ENCODE measurements at places on chromosomes 6 and 20.

- no peak for DNase-seq
Observed at GRCh38 chr6:6891125-6891721, 216.5 kb upstream of the RREB1 start.

DNA sequence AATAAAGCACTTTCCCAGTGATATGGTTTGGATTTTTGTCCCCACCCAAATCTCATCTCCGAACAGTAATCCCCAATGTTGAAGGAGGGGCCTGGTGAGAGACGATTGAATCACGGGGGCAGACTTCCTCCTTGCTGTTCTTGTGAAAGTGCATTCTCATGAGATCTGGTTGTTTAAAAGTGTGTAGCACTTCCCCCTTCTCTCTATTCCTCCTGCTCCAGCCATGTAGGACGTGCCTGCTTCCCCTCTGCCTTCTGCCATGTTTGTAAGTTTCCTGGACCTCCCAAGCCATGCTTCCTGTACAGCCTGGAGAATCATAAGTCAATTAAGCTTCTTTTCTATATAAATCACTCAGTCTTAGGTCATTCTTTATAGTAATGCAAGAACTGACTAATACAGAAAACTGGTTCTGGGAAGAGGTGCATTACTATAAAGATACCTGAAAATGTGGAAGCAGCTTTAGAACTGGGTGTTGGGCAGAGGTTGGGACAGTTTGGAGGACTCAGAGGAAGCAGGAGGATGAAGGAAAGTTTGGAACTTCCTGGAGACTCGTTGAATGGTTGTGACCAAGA, 7.4 kb downstream of the EPM2A start:
- no peak for DNase-seq

GRCh38 chr6:157070403-157071107, 252.8 kb downstream of the TMEM242 start:
- DNase-seq, result no peak

GRCh38 chr6:112485120-112485826, 138.1 kb downstream of the RFPL4B start:
- no peak for DNase-seq

GRCh38 chr6:24996269-24996836, 60.6 kb upstream of the RIPOR2 start:
- DNase-seq, result no peak

- DNase-seq, result no peak
Observed at GRCh38 chr6:136525586-136526195, 24.5 kb downstream of the MAP7 start.

DNA sequence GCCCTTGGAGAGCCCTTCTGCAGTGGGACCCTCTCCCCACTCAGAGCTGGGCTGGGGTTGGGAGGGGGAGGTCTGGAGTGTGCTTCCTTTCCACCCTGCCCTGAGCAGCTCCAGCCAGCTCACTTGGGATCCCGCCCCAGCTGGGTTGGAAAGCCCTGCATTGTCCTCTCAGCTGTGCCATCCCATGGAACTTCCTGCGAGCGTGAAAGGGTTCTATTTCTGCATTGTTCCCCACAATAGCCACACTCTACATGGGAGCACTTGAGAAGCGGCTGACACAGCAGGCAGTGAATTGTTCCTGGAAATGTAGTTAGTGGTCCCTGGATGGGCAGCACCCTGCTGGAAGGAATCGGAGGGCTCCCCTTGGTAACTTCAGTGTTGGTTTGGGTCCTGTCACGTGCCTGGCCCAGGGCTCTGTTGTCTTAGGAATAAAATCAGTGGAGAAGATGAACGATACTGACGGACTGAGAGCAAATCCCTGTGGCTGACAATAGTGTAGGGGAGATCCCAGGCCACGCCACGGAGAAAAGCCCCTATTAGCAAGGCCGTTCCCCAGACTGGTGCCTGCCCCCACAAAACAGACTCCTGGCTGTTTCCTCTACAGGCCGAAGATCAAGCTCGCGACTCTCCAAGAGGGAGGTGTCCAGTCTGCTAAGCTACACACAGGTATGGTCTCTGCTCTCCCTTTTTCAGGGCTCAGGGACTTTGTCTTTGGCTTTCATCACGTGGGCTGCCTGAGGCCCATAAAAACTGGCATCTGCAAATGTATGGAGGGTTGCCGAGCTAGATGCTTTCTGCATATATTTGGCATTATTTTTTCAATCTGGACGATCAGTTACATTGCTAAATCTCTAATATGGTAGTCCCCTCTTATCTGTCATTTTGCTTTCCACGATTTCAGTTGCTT, 18.8 kb downstream of the DNMT3B start:
- DNase-seq, result no peak

DNA sequence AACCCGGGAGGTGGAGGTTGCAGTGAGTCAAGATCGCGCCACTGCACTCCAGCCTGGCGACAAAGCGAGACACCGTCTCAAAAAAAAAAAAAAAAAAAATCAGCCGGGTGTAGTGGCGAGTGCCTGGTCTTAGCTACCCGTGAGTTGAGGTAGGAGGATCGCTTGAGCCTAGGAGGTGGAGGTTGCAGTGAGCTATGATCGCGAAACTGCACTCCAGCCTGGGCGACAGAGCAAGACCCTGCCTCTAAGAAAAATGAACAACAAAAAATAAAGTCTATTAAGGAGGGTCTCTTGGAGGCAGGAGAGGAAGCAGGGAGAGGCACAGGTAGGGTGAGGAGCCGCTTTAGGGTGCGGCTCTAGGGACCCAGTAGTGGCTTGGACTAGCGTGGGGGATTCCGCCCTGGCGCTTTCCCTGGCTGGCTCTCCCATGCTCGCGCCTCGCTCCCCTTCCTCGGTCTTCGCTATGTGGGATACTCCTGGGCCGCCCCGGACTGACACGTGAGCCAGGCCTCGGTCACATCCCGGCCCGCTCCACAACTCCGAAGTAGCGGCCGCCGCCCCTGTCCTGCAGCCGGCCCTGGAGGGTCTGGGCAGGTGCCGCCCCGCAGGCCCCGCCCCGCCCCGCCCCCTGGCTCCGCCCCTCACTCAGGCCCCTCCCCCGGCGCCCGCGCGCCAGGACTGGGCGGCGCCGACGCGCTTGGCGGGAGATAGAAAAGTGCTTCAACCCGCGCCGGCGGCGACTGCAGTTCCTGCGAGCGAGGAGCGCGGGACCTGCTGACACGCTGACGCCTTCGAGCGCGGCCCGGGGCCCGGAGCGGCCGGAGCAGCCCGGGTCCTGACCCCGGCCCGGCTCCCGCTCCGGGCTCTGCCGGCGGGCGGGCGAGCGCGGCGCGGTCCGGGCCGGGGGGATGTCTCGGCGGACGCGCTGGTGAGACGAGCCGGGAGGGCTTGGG, at the start of gene MYBL2:
Gene MYBL2 (plus strand): TSS at position 739 of the 953 bp plus-strand sequence. CDS start 170 bp downstream, at position 909.
- peak; percentile 49 for DNase-seq

DNA sequence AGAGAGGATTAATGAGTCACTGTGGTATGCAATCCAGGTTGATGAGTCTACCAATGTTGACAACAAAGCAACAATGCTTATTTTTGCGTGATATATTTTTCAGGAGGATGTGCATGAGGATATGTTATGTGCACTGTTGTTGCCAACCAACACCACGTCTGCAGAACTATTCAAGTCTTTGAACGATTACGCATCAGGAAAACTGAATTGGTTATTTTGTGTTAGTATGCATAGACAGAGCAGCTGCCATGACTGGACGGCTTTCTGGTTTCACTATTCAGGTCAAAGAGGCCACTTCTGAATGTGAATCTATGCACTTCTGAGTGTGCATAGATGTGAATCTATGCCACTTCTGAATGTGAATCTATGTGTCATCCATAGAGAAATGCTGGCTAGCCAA, 134.0 kb upstream of the GRIK2 start:
- no peak for DNase-seq

- no peak for DNase-seq
Observed at GRCh38 chr6:33018904-33019303, 9.5 kb upstream of the HLA-DOA start.

DNA sequence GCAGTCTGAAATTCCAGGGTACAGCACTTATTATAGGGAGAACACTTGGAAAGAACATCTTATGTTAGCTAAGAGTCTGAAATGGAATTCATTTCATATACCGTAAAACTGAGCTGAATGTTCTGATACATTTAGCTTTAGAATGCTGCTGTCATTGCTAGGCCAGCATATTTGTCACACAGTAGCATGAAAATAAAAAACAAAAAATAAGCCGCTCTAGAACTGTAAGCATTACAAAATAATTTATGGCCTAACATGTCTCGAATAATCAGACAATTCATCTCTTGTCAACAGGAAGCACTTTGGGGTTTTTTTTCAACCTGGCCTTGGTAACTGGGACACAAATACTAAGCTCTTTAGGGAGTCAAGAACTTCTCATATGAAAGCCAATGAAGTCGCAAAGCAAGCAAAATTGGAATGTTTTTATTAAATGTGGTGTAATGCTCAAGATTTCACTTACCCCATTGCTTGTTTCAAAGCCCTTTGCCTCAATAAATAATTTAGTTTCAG, 115.7 kb downstream of the PHACTR1 start:
- no peak for DNase-seq

DNA sequence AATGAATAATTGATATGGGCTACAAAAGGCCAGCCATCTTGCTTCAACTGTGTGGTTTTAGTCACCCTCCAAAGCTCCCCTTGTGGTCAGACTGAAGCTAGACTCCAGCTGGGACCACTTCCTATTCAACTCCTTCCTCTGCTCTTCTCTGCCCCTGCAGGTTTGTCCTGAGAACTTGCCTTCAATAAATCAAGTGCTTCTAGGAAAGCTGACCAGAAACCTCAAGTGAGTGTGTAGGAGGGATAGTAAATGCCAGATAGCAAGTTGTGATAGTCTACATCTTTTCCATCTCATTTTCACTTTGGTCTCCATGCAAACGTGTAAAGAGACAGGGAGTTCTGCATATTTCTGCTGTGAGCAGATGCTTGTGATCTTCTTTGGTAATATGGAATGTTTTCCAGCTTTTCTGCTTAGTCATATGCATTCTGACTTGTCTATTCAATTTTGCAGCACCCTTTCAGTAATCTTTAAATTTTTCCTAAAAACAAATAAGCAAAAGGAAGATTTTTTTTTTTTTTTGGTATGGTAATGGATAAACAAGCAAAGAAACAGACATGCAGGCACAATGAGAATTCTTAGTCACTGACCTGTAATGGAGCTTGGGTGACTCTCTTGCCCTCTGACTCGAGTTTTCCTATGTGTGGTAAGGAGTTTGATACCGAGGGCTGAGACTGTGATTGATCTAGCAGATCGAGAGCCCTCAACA, 201.3 kb upstream of the BTBD3 start:
- DNase-seq, result no peak

DNA sequence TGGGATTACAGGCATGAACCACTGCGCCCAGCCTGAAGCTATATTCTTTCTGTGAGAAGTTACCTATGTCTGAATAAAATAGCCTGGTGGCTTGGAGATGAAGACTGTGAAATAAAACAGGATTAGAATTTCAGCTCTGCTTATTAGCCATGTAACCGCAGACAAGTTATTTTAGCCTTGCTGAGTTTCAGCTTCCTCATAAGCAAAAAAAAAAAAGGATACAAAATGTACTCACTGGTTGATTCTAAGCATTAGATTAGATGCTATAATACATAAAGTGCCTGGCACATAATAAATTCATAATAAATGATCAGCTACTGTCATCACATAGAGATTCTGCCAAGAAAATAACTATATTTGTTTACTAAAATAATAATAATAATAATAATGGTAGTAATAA, 98.8 kb downstream of the EPB41L2 start:
- no peak for DNase-seq

- no peak for DNase-seq
Observed at GRCh38 chr20:57586370-57586793, 25.5 kb downstream of the PCK1 start.

DNA sequence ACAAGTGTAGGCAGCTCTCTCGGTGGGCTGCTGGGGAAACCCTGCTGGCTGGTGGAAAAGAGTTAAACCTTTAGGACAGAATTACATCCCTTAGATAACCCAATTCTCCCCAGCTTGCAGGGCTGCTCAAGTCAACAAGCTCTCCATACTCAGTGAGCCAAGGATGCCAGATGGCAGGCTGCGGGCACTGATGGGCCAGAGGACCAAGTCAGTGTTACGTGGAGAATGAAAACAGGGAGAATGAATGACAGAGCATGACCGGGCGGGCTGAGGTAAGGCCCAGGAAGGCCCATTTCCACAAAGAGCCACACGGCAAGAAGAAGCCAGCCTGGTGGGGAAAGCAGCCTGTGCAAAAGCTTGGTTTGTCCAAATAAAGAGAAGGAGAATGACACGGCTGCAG, 58.7 kb upstream of the CD93 start:
- no peak for DNase-seq

GRCh38 chr20:49786196-49786595, 26.4 kb upstream of the SLC9A8 start:
- no peak for DNase-seq

- no peak for DNase-seq
Observed at GRCh38 chr6:101545191-101545590, 151.7 kb downstream of the GRIK2 start.

GRCh38 chr20:11143481-11143880, 469.7 kb upstream of the JAG1 start:
- DNase-seq, result no peak

- DNase-seq, result no peak
Observed at GRCh38 chr6:117288083-117288715, 22.8 kb downstream of the VGLL2 start.

DNA sequence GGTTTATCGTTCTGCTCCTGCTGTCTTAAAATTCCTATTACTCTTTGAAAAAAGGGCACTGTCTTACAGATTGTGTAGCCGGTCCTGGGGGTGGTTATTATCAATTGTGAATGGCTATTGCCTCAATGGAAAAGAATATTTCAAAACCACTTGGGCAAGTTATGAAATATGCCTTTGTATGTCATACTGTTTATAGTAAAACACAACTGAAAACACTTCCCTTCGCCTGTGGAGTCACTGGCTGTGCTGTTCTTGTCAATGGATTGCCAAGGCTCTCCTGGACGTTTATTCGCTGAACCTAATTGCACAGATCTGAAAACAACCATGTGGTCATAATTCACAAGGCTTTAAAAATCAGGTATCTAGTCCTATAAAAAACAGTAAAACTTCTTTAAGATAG, 47.8 kb upstream of the TAGAP start:
- no peak for DNase-seq

DNA sequence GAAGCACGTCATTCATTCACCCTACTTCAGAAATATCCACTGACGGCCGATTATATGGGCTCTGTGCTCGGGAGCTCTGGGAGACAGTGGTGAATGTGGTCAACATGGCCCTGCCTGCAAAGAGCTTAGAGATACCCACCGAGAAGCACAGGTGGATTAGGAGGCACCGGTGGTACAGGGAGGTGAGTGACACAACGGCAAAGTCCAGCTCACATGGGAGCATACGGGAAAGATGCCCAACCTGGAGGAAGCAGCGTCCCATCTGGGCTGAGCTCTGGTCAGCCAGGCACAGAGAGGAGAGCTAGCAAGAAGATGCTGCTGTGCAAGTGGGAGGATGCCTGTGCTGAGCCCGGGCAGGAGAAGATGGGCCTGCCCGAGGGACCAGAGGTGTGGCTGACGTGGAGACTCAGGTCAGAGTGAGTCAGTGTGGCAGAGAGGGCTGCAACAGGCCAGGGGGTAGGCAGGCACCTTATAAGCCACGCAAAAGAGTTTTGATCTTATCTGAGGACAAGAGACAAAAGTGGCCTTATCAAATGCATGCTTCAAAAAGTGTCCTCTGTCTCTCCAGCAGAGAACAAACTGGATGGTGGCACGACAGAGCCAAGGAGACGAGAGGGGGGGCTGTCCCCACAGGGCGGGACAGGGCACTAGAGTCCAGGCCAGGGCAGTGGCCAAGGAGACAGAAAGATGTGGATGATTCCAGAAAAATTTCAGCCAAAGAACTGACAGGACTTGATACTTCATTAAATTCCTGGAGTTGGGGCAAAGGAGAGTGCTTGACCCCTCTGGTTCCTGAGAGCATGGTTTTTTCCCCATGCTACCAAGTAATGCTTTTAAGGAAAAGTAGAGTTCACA, 214.6 kb upstream of the SNX9 start:
- no peak for DNase-seq

GRCh38 chr6:28506807-28507475, 8.7 kb downstream of the GPX6 start:
- no peak for DNase-seq

All from stimulated activated CD4-positive, alpha-beta T cell treated with anti-CD3 and anti-CD28 coated beads, TNF-alpha, amount 100 ng/mL, for 48 hours (primary cell).